ENCODE measurements at places on chromosomes 1 and 21.

GRCh38 chr1:230403442-230403841 is 22.7 kb downstream of the PGBD5 start:
- no peak for DNase-seq

DNA sequence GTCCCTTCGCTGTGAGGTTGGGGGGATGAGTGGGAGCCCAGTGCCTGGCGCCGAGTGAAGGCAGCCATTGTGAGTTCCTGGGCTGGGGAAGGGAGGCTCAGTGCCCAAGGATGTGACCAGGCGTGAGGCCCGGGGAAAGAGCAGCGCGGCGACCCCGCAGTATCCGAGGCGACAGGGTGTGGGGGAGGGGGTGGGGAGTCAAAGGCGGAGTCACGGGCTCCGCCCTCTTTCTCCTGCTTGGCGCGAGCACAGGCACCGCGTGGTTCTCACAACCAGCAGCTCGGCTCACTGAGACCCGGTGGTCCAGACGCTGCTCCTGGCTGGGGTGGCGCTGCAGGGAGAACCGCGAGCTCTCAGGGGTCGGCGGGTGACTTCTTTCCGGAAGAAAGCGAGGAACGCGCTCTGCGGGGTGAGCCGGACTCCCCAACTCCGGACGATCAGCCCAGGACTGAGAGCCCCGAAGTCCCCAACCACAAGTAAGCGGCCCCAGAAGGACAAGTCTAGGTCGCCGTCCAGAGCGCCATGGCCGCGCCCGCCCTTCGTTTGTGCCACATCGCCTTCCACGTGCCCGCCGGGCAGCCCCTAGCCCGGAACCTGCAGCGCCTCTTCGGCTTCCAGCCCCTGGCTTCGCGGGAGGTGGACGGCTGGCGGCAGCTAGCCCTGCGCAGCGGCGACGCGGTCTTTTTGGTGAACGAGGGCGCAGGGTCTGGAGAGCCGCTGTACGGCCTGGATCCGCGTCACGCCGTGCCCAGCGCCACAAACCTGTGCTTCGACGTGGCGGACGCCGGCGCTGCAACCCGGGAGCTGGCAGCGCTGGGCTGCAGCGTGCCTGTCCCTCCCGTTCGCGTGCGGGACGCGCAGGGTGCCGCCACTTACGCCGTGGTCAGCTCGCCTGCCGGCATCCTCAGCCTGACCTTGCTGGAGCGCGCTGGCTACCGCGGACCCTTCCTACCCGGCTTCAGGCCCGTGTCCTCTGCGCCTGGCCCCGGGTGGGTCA is at the start of gene HPDL:
HPDL (plus strand) TSS at position 269 of the 997 bp plus-strand sequence; CDS start at position 523, 254 bp downstream.
- DNase-seq: peak; percentile 71

DNA sequence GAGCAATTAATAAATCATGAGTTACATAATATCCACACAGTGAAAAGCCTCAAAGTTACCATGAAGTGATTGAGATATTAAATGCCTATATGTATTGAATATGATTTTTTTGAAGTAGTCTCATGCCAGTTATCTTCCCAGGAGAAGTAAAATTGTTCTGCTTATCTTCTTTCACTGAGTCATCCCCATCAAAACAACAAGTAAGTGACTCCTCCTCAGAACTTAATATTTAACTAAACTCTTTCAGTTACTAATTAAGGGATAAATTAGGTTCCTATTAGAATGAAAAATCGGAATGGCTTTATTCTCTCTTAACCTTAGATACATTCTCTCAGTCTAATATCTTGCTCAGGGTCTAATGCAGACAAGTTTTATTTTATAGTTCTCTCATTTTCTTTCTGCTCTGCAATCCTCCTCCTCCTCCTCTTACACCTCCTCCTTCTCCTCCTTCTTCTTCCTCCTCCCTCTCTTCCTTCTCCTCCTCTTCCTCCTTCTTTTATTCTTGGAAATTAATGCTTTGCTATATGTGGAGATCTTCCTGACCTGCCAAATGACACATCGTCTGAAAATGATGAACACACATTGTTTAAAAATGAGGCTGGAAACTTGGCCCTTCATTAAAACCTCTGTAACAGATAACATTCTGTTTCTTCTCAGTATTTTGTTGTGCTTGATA is 110.9 kb downstream of the RUNX1 start:
- DNase-seq: no peak

- DNase-seq: no peak
These were observed 121.1 kb upstream of the SYT6 start for GRCh38 chr1:114274621-114275317.

DNA sequence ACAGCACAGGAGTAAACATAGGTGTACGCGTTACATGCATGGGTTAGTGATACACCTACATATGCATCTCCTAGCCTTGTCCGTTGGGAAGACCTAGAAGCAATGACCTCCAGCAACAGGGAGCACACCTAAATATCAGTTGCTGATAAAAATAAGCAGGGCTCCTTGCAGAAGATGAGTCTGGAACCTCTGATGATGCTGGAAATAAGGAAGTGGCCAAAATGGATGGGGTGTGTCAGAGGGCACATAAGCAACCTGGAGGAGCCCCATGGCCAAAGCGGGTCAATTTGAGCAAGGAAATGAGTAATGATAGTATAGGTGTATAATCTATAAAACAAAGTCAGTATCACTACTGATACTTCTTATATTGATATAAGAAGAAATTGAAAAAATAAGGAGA is 13.7 kb downstream of the ADARB1 start:
- DNase-seq: no peak

DNA sequence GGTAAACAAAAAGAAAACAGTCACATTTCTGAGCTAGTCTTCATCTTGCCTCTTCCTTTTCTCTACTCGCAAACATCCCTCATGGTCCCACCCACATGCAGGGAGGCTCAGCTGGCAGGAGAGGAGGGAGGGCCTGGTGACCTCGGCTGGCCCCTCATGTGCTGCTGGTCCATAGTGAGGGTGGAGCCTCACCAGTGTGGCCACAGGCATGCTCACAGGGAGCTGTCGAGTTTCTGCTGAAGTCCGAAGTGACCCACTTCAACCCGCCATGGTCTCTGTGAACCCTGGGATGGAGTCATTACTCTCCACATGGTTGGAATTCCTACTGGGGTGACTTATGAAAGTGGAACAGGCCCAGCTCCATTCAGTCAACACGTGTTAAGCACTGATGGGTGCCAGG is 253.4 kb downstream of the RHOU start:
- no peak for DNase-seq

GRCh38 chr1:179708434-179709195 is 34.5 kb upstream of the FAM163A start:
- no peak for DNase-seq
